ENCODE measurements at places on chromosomes 2 and 18.

GRCh38 chr2:221572821-221573429, 821 bp upstream of the EPHA4 start:
- no peak for DNase-seq

- no peak for DNase-seq
Measured at GRCh38 chr18:12516049-12516630, 108.4 kb downstream of the PRELID3A start.

DNA sequence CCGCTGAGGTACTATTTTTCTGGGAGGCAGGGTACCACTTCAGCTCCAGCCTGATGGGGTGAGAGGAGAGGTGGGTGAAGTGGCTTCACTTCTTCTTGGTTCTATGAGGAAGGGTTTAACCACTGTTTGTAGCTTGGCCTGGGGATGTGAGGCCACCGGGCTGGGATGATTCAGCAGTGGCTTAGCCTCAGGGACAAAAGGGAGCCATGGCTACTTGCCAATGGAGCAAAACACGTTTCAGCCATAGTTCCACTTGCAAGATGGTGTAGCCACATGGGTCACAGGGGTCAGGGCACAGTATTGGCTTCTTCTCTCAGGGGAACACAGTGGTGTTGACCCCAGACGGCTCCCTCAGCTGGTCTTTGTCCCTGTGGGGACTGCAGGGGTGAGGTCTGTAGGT, 14.9 kb downstream of the ZDBF2 start:
- no peak for DNase-seq

- DNase-seq = no peak
Measured at GRCh38 chr2:4020153-4020552, 316.8 kb downstream of the DCDC2C start.

GRCh38 chr2:14235667-14236066, 396.9 kb upstream of the LRATD1 start:
- no peak for DNase-seq

- DNase-seq = no peak
Measured at GRCh38 chr18:378079-378478, 110.2 kb upstream of the THOC1 start.

DNA sequence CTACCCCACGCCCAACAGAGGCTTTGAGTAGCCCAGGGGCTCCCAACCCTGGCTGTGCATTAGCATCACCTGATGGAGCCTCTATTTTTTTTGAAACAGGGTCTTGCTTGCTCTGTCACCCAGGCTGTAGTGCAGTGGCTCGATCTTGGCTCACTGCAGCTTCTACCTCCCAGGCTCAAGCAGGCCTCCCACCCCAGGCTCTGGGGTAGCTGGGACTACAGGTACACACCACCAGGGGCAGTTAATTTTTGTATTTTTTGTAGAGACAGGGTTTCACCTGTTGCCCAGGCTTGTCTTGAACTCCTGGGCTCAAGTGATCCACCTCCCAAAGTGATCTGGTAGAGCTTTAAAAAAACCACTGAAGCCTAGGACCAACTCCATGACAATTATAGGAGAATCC, 394.8 kb upstream of the ATP5MC3 start:
- DNase-seq = no peak

DNA sequence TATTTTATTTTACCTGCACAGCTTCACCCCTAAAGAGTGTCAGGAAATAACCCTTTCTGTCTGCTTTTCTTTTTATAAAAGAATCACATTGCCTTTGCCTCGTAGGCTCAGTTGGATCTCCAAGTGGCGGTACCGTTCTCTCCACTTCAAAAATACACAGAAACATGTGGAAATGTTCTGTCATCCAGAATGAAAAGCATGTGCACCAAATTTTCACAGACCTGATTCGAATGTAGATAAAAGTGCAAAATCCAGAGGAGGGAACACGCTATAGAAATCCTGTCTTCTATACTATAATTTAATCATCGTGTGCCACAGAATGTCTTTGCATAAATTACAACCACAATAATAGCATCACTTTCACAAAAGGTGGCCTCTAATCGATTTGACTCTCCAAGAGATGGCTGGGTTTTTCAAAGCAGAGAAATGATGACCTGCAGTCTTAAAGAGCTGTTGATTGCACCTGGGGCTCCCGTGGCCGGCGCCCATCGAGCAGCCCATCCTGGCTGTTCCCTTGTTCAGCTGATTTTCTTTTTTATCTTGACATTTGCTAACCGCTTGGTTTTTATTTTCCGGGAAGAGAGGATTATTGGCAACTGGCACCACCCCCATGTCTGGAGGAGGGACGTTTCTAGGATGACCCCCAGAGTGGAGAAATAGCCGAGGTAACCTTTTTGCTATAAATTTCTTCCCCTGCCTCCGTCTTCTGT, 290.2 kb downstream of the SOX11 start:
- DNase-seq = no peak

GRCh38 chr2:195830968-195831950, 174.2 kb downstream of the SLC39A10 start:
- no peak for DNase-seq

DNA sequence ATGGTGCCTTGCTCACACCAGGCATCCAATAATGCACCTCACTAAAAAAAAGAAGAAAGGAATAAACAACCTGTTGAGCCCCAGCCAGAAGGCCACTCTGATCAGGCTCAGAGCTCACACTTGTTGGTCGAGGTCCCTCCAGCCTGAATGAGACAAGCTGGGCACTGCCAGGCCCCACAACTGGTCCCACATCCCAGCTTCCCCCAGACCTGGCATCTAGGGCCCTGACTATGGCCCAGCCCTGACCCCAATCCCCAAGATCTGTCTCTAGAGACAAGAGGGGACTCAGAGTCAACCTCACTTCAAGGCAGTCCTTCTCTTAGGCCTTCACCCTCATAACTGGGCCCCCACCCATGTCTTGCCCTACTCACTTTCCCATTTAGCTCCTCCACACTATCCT, 22.4 kb downstream of the TEX51 start:
- DNase-seq = no peak

- DNase-seq = no peak
Measured at GRCh38 chr2:191952515-191953270, 105.8 kb upstream of the CAVIN2 start.

DNA sequence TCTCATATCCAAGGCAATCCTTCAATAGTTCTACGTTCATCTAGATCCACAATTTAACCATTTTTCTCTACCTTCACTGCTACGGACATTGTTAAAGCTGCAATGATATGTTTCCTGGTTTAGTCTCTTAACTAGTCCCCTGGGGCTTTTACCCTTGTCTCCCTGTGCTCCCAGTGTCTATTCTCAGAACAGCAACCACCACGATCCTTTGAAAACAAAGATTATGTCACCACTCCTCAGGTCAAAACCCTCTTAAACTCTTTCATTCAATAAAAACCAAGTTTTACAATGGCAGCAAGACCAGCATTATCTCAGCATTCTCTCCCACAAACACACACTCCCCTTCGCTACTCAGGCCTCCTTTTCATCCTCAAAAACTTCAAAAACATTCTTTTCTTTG, 298.2 kb upstream of the CHST9 start:
- no peak for DNase-seq

DNA sequence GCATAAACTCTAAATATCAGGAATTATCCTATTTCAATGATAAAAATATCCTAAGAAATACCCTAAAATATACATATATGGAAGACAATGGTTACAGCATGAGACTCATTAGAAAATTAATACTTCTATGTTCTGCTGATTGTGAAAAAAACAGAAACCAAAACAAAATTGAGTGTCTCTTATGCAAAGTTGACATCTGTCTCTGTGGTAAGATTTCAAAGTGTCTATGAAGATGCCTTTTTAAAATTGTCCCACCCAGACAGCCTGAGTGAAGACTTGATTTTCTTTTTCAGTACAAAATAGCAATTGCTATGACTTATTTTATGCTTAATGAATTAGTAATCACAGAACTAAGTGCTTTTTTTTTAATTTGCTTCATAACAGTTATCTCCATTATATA, 1368.4 kb upstream of the LRRTM1 start:
- no peak for DNase-seq

DNA sequence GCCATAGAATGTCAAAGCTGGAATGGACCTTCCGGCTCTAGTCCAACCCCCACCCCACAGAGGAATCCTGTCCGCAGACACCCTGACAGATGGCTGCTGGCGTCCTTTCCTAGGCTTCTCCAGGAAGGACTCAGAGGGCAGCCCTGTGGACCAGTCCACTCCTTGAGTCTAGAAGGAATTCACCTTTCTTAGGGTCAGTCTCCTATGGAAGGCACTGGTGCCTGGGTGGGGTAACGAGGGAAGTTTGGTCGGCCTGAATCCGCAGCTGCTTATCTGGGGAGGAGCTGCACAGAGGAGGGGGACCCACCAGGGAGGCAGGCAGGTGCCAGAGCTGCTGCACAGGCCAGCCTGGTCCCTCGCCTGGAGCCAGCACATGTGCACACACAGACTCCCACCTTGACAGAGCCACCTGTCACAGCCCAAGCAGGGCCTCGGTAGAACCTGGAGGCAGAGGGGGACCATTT, 2.5 kb downstream of the DNMT3A start:
- no peak for DNase-seq

DNA sequence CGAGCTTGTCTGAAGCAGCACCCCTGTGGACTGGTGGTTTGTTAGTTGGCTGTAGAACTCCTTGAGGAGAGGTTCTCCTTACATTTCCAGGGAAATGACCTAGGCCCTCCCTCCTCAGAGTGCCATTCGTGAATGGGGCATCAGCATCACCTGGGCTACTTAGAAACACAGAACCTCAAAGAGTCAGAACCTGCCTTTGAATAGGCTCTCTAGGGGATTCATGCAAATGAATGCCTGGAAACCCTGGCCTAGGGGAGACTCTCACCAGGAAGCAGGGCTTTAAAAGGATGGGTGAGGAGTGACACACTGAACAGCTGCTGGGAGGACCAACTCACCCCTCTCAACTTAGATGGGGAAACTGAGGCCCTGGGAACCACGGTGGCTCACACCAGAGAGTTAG, 2.1 kb upstream of the MOCOS start:
- DNase-seq = no peak

GRCh38 chr2:129233751-129234406, 745.6 kb upstream of the RAB6C start:
- no peak for DNase-seq

DNA sequence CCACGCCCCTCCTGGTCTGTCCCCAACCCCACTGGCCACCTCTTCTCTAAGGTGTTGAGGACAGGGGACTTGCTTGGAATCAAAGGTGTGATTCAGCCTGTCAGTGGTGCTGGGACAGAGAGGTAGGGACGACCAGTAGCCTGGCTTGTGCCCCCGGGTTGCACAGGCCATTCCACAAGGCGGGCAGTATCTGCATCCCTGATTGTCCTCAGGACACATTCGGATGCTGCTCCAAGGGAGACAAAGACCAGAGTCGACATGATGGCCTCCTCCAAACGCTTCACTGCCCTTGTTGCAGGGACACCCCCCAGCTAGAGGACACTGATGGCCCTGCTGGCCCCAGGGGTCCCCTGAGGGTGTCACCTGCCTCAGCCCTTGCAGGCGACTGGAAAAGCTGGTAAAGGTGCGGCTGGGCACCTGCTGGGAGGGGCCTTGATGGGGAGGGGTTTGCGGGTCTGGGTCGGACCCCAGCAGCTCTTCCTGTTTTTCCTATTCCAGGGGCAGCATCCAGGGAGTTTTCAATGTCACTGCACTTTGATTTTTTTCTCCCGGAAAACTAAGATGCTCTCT, 98.0 kb downstream of the PTGR3 start:
- DNase-seq = no peak

Data from cortex of kidney (tissue), 1 donor.